ENCODE measurements at places on chromosomes 3 and 15.

- H3K27ac ChIP-seq: no peak overlapping the region
- H3K4me3 ChIP-seq: no peak overlapping the region
- H3K4me1 ChIP-seq: peaks cover 2% of the 10 kb centered on the region
- no peaks in the 10 kb centered on the region for H3K27me3 ChIP-seq
These were observed 29.0 kb downstream of the CCDC80 start for GRCh38 chr3:112611752-112612515.

DNA sequence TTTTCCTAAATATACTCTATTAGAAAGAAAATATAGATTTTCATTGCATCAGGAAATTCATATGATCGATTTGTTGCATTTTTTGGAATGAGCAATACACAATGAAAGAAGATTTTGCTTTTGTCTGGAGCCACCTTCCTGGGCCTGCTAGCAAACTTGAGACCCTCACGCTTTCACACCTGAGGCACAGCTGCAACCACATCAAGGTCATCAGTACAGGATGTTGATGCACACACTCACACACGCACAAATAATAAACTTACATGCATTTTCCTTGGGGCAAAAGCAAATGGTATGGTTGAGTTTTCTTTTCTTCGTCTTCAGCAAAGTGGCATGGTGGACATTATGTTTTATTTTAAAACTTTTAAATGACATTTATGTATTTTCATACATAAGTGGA is 64.8 kb upstream of the SATB1 start:
- no peak overlapping the region for H3K27ac ChIP-seq
- no peak overlapping the region for H3K4me3 ChIP-seq
- H3K36me3 ChIP-seq: no peaks in the 10 kb centered on the region
- no peaks in the 10 kb centered on the region for H3K27me3 ChIP-seq

- H3K27ac ChIP-seq: no peak overlapping the region
- H3K4me1 ChIP-seq: no peaks in the 10 kb centered on the region
- H3K27me3 ChIP-seq: no peaks in the 10 kb centered on the region
- no peak for DNase-seq
- no peak overlapping the region for H3K4me3 ChIP-seq
These were observed 23.9 kb upstream of the RSL24D1 start for GRCh38 chr15:55220606-55221005.

GRCh38 chr15:96321639-96322535 is 8.6 kb upstream of the NR2F2 start:
- H3K27ac ChIP-seq: no peak overlapping the region
- peaks cover 3% of the 10 kb centered on the region for H3K4me1 ChIP-seq
- no peak for DNase-seq

DNA sequence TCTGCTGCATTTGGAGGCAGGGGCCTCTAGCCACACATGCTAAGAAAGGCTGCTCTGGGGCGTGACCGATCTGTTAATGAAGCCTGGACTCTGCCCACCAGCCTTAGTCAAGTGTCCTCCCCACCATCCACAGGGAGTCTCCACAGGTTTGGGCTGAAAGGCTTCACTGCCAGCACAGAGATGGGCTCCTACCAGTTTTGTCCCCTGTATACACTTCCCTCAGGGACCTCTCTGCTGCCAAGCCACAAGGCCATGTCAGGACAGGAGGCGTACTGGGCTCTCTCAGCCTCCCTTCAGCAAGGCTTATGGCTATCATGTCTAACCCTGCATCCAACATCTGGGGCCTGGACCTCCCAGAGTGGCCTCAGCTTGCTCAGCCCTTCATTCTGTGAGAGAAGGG is 23.5 kb downstream of the KIF9 start:
- H3K4me1 ChIP-seq: no peaks in the 10 kb centered on the region
- H3K27ac ChIP-seq: no peak overlapping the region
- DNase-seq: no peak
- H3K36me3 ChIP-seq: no peaks in the 10 kb centered on the region
- no peaks in the 10 kb centered on the region for H3K27me3 ChIP-seq
- H3K4me3 ChIP-seq: no peak overlapping the region

DNA sequence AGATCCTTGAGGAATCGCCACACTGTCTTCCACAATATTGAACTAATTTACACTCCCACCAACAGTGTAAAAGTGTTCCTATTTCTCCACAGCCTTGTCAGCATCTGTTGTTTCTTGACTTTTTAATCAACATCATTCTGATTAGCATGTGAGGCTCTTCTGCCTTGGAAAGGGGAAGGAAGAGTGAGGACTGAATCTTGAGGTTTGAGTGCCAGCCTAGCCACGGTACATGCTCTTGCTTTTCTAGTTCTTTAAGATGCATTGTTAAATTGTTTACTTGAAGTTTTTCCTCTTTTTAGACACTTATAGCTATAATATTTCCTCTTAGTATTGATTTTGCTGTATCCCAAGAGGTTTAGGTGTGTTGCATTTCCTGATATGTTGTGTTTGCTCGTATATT is 596.1 kb downstream of the OTOL1 start:
- no peaks in the 10 kb centered on the region for H3K4me1 ChIP-seq
- H3K36me3 ChIP-seq: no peaks in the 10 kb centered on the region
- no peaks in the 10 kb centered on the region for H3K27me3 ChIP-seq
- no peak for DNase-seq
- no peak overlapping the region for H3K27ac ChIP-seq
- no peak overlapping the region for H3K4me3 ChIP-seq

DNA sequence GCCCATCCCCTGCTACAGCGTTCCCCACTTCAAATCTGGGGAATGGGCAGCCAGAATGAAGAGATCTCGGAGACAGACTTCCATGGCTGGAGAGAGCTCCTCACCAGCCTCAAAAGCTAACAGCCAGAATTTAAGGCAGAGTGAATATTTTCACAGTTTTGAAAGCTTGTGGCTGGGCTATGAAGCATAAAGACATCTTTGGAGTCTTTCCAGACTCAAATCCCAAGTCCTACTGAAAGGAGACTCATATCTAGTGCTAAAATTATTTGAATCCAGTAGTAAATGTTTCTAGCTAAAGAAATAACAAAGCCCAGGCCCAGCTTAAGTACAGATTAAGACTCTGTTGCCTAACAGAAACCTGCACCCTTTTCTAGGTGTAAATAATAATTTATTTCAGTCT is 628.4 kb upstream of the ALCAM start:
- no peak overlapping the region for H3K27ac ChIP-seq
- H3K27me3 ChIP-seq: no peaks in the 10 kb centered on the region
- H3K4me3 ChIP-seq: no peak overlapping the region
- no peak for DNase-seq

GRCh38 chr3:16801223-16801622 is 83.5 kb upstream of the PLCL2 start:
- H3K36me3 ChIP-seq: no peaks in the 10 kb centered on the region
- DNase-seq: no peak
- H3K27me3 ChIP-seq: no peaks in the 10 kb centered on the region
- no peak overlapping the region for H3K4me3 ChIP-seq

DNA sequence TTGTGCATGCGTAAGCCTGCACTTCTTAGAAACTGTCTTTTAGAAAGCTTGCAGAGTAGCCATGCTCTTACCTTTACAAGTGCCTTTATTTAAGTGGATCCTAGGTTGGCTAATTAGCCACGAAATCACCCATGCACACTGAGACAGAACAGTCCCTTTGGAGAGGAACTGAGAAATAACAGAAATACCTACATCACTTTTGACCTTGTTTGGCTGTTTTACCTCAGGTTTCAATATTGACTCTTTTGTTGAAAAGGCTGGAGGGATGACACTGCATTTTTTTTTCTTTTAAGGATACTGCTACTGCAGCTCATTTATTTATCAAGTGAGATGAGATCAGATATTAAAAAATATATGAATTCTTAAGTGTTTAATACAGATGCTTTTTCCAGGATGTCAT is 155.6 kb upstream of the GOLIM4 start:
- H3K4me1 ChIP-seq: no peaks in the 10 kb centered on the region
- no peak overlapping the region for H3K4me3 ChIP-seq
- H3K36me3 ChIP-seq: no peaks in the 10 kb centered on the region

- H3K4me3 ChIP-seq: no peak overlapping the region
- no peaks in the 10 kb centered on the region for H3K27me3 ChIP-seq
- no peaks in the 10 kb centered on the region for H3K4me1 ChIP-seq
- no peak overlapping the region for H3K27ac ChIP-seq
- H3K36me3 ChIP-seq: no peaks in the 10 kb centered on the region
These were observed 67.0 kb downstream of the PPCDC start for GRCh38 chr15:75090388-75090734.

DNA sequence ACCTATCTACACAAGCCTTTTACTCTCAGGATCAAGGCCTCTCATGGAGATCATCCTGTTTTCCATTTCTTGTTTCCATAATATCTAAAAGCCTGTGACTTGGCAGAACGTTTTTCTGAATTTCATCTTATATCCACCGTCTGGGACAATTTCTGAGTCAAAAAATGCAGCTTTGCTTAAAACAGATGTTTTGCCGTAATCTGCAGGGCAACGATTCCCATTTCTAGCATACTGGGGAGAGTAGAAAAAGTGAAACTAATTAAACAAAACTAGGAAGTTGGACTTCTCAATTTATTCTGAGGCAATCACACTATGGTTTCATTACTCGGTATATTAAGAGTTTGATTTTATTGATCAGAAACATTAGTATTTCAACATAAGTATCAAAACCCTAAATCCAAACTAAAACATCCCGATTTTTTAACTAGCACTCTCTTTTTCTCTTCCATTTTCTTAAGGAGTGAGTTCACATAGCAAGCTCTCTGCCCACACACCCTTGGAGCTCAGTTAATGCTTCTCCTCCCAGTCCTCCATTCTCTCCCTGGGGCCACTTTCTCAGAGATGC is 33.6 kb downstream of the SPATA12 start:
- no peak overlapping the region for H3K27ac ChIP-seq
- no peak overlapping the region for H3K4me3 ChIP-seq
- DNase-seq: no peak
- no peaks in the 10 kb centered on the region for H3K27me3 ChIP-seq

DNA sequence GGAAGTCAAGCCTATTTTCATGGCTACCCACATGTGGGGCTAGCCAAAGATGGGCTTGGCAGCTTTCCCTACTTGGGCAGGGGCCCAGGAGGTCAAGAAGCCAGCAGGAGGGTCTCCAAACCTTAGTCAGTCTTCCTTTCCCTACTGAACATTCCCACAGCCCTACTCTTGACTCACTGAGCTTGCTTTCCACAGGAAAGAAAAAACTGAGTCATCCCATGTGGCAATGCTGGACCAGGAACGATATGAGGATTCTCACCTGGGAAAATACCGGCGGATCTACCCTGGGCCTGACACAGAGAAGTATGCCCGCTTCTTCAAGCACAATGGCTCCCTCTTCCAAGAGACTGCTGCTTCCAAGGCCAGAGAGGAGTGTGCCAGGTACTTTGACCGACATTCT is 3.7 kb upstream of the NGRN start:
- H3K4me1 ChIP-seq: no peaks in the 10 kb centered on the region
- no peak overlapping the region for H3K4me3 ChIP-seq
- no peak for DNase-seq
- no peaks in the 10 kb centered on the region for H3K36me3 ChIP-seq
- no peaks in the 10 kb centered on the region for H3K27me3 ChIP-seq
- H3K27ac ChIP-seq: no peak overlapping the region

DNA sequence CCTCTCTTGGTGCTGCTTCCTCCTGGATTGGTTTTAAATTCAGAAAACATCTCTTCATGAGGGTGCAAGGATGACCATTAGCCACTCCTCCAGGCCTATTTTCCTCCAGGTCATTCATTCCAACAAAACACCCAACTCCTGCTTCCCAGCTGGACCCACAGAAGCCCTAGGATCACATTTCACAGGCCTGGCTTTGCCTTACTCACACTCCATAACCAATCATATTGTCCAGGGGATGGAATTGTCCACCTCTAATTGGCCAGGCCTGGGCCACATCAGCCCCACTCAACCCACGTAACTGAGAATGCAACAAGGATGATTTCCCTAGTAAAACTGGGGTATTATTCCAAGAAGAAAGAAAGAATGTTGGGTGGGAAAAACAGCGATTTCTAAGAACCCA is 616.7 kb upstream of the SUCLG2 start:
- H3K27ac ChIP-seq: no peak overlapping the region
- H3K4me1 ChIP-seq: no peaks in the 10 kb centered on the region
- no peak overlapping the region for H3K4me3 ChIP-seq
- no peak for DNase-seq

DNA sequence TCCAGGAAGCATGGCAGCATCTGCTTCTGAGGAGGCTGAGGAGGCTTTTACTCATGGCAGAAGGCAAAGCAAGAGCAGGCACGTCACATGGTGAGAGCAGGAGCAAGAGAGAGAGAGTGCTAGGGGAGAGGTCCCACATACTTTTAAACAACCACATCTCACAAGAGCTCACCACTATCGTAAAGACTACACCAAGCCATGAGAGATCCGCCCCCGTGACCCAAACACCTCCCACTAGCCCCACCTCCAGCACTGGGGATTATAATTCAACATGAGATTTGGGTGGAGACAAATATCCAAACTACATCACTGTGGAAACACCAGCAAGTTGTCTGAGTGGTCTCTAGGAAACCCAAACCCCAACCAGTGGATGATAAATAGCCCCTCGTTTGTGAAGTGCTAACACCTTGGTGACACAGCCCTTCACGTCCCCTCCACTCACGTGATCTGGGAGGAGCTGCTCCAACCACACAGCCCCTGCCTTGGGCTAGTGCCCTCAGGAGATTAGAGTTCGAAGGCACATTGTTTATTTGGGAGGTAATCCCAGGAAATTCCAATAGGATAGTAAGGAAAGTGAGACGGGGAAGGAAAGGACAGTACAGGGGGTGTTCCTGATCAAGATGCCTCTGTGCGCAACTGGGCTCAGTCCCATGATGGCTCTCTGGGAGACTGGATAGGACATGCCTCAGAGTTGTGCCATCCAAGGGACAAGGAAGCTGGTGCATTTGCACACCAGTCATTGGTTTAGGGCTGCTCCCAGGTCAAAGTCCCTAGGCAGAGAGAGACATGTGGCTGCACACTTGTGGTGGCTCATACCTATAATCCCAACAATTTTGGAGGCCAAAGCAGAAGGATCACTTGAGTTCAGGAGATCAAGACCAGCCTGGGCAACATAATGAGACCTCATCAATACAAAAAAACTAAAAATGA is 80.6 kb upstream of the CTNNB1 start:
- no peak overlapping the region for H3K4me3 ChIP-seq
- no peaks in the 10 kb centered on the region for H3K27me3 ChIP-seq
- H3K27ac ChIP-seq: no peak overlapping the region
- no peak for DNase-seq
- peaks cover 2% of the 10 kb centered on the region for H3K4me1 ChIP-seq

DNA sequence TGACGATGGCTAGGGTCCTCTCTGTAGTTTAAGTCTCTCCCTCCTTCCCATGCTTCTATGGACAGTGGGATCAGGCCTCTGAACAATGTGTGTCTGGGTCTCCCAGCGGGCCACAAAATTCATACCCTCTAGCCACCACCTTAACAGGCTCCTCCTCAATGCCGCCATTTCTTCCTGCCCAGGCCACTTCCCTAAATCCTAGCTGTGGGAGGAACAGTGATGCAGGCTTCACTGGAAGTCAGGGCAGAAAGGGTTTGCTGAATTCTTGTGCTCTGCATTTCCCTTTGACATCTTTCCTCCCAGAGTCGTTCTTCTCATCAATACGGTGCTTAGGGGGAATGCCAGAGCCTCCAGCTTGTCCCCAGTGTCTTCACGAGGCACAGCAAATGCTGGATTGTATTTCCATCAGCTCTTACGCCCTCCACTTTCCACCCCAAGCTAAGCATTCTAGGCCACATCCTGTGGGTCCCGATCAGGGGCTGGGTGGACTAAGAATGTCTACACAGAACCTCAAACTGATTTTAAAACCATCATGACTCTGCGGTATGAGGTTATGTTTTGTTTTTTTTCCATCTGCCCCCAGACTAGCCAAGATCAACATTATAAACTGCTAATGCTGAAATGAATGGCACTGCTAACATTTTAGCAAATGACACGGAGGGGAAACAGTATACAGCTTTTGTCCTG is 11.9 kb upstream of the LDHAL6B start:
- H3K36me3 ChIP-seq: peaks cover 13% of the 10 kb centered on the region
- no peak overlapping the region for H3K27ac ChIP-seq
- no peak overlapping the region for H3K4me3 ChIP-seq
- H3K4me1 ChIP-seq: no peaks in the 10 kb centered on the region
- no peak for DNase-seq
